ENCODE measurements at places on chromosomes 3 and 15.

GRCh38 chr3:189108067-189108466, 63.7 kb upstream of the TPRG1 start:
- DNase-seq, result no peak

- no peak for DNase-seq
Observed at GRCh38 chr15:83682476-83683088, 28.7 kb downstream of the ADAMTSL3 start.

GRCh38 chr3:95120921-95121320, 1058.1 kb downstream of the NSUN3 start:
- no peak for DNase-seq

GRCh38 chr15:91908391-91908790, 54.9 kb downstream of the SLCO3A1 start:
- DNase-seq, result no peak

- DNase-seq, result no peak
Observed at GRCh38 chr15:45287390-45287956, 35.4 kb downstream of the SLC28A2 start.

- DNase-seq, result peak; percentile 2
Observed at GRCh38 chr3:172675441-172676193, 35.2 kb downstream of the NCEH1 start.
